ENCODE measurements at places on chromosomes 5 and 9.

- peak; percentile 26 for DNase-seq
These were observed 162.7 kb downstream of the SYK start for GRCh38 chr9:90964101-90965020.

- no peak for DNase-seq
These were observed 18.2 kb upstream of the TXNDC8 start for GRCh38 chr9:110355911-110356310.

DNA sequence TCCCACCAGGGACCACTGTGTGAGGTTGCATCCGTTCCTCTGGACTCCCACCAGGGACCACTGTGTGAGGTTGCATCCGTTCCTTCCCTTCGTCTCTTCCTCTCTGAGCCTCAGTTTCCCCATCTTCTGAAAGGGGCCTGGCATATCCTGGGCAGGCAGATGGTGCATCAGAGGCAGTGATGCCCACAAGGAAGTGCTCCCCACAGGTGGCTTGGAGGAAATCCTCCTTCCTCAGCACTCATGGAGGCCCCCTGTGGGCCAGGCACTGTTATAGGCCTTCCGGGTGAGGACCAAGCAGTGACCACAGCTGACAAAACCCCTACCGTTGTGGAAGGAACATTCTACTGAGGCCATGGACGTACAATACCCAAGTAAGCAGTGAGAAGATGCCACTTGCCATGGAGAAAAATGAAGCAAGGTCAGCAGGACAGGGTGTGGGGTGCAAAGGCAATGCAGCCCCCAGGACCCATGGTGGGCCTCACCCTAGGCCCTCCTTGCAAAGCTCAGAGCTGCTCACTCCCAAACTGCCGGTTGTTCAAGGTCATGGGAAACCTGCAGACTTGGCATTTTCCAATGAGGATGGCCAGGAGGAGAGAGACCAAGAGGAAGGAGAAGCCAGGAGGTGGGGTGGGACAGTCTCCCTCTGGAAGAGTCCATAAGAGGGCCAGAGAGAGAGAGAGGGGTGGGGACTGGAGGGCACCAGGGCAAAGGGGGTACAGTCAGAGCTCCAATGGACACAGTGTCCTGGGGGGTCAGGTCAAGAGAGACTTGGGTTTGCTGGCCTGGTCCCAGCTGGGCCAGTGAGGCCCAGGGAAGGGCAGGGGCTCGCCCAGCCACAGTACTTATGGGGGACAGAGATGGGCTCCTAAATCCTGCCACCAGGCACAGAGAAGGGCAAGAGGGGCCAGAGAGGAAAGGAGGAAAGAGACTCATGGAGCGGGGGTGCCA lies 51.1 kb downstream of the C9orf50 start:
- DNase-seq: peak; percentile 64

GRCh38 chr5:129858131-129858675 lies 46.1 kb upstream of the CHSY3 start:
- DNase-seq: no peak

DNA sequence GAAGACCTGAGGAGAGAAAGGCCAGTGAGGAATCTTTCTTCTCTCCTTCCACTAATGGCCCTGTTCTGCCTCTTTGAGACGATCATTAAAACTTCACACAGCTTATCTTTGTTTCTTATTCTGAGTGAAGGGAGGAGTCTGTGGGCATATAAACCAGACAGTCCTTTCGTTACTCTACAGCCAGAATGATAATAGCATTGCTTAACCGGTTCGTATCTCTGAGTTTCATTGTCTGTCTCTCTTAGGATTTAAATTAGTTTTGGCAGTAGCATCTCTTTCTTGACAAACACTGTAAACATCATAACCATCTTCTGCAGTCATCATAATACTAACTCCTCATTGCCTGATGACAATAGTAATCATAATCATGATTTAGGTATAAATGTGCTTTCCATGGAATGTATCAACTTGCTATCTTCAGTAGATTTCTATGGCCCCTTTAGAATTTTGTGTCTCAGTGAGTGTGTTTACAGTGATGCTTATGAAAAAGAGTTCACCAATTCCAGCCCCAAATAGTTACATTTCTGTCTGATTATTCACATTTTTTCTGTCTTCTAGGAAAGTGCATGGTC lies 618.8 kb upstream of the KLF4 start:
- DNase-seq: no peak

DNA sequence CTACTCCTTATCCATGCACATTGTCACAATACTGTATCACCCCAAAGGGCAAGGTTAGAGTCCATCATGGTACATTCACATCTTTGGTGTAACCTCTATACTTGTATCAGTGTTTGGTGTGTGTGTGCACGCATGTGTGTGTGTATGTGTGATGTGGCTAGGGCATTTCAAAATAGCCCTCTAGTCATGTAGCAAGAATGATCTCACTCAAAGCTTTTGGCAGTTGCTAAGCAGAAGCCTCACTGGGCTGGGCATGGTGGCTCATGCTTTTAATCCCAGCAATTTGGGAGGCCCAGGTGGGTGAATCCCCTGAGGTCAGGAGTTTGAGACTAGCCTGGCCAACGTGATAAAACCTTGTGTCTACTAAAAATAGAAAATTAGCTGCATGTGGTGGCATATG lies 245.3 kb downstream of the ADGRV1 start:
- DNase-seq: no peak

DNA sequence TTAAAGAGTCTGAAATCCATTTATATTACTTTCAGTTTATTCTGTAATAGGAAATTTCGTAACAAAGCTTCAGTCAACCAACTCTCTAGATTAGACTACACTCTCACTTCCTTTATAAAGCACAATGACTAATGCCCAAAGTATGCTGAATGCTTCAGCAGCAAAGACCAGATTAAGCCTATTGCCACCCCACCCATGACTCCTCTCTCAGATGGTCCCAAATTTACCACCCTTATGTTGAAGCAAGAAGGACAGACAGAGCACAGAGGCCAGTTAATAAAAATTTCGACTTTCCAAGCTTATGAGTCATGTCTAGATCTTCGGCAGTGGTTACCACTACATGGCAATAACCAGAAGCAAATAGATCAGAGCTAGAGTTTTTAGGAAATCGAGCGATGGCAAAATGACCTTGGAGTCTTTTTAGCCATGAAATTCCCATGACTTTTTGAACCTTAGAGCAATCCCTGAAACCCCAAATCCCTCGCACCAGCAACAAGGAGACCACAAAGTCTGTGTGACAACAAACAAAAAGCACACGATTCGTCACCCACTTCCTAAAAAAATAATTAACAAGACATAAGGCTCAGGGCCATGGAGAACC lies 287.8 kb upstream of the RASA1 start:
- DNase-seq: no peak

DNA sequence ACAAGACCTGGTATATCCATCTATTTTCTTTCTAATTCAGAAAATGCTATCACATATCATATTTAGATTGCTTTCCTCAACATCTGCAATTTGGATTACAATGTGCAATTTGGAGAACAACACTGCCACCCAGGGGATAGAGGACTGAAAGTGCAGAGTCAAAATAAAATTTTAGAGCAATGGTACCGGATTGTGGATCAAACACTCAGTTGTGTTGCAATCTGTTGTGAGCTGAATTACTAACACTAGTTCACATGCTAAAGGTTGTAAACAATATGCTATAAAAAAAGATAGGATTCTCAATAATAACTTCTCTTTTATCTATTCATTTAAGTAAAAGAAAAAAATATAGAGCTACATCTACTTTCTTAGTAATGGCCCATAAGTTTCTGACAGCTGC lies 11.9 kb upstream of the SRFBP1 start:
- DNase-seq: peak; percentile 39

DNA sequence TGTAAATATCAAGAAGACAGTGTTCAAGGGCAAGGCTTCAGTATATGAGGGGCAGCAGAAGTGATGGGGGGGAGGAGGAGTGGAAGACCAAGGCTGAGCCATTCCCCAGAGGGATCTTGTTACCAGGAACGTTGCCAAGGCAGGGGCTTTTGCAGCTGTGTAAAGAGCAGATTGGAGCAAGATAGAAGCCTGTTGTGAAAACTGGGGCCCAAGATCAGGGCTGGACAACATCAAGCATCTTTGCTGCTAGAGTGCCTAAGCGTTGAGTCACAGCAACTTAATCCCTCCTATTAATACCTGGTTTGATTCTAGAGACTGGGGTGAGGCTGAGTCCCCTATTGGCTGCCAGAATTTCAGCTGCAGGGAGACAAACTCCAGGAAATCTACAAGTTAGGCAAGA lies 18.4 kb upstream of the ERCC6L2 start:
- DNase-seq: no peak

GRCh38 chr5:107437986-107438510 lies 232.7 kb downstream of the EFNA5 start:
- DNase-seq: no peak

GRCh38 chr9:134895097-134895496 lies 14.5 kb downstream of the FCN2 start:
- no peak for DNase-seq

DNA sequence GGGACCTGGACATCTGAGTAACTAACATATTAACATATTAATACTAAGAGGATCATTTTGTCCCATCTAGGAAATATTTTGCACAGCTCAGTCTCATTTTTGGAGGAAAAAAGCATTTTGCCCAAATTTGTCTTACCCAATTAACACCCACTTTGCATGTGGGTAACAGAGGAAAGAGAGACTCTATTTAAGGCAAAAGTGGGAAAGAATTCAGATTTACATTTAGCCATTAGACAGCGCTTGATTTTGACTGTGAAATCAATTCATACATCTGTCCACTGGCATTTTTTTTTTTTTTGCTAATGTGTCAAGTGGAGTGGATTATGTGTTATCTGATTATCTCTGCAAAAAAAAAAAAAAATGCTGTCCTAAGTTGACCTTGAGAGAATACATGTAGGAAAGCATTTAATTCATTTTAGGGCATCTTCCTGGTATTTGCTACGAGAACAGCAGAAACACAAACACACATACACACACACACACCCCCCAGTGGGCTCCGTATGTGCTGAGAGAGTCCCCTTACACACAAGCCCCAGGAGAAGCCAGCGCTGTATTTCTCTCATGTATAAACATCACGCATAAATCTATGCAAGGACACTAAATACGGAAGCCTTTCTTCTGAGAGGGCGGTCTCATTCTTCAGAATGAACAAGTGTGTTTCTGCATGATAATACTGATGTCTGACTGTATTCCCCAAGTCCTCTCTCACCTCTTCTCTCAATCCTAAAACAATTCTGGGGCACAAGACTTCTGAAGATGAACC lies 202.0 kb upstream of the KLF9 start:
- no peak for DNase-seq
